ENCODE measurements at places on chromosomes 4 and X. TPM values are rescaled to one million over a fixed set of nuclear protein-coding genes. Genes with fewer than 3 reads are reported as not detected.

Gene DIPK2B
- under 0.01 TPM for total RNA-seq

Gene ADAMTS3
- 5.4 TPM for total RNA-seq

Gene COL4A6
- total RNA-seq, result 3.7 TPM

Gene KLHL5
- total RNA-seq, result 74.7 TPM

Gene ZFP92
- 0.19 TPM for total RNA-seq
